ENCODE measurements at places on chromosomes 7 and 10. TPM values are rescaled to one million over a fixed set of nuclear protein-coding genes. Genes with fewer than 3 reads are reported as not detected.

The METTL27 gene
- total RNA-seq = 10.7 TPM

The GNG11 gene
- total RNA-seq = 56.9 TPM

The TRIL gene
- 6.3 TPM for total RNA-seq

- DNase-seq = peak; percentile 87
Measured at GRCh38 chr7:28020302-28020940, 160.2 kb downstream of the JAZF1 start.

GRCh38 chr7:95691464-95691863, 80.9 kb upstream of the DYNC1I1 start:
- no peak for DNase-seq

GRCh38 chr7:85773116-85773728, 586.4 kb upstream of the SEMA3D start:
- peak; percentile 69 for DNase-seq

- peak; percentile 66 for DNase-seq
Measured at GRCh38 chr10:3907514-3907913, 122.5 kb upstream of the KLF6 start.

DNA sequence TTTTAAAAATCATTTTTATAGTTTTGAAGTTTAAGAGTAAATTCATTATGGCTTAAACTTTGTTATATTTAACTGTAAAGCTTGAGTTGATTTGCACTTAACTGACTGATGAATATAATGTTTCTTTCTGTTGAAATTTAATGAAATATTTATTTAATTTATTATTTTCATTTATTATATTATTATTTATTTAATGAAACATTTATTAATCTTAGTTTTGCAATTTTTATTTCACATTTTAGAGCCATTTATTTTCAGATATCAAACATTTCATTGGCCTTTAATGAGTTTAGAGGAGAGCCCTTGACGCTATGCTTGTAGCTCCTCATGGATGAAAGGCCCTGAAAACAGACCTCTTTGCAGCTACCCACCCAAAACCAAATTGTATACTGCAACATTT, 570.0 kb downstream of the LRMDA start:
- no peak for DNase-seq

DNA sequence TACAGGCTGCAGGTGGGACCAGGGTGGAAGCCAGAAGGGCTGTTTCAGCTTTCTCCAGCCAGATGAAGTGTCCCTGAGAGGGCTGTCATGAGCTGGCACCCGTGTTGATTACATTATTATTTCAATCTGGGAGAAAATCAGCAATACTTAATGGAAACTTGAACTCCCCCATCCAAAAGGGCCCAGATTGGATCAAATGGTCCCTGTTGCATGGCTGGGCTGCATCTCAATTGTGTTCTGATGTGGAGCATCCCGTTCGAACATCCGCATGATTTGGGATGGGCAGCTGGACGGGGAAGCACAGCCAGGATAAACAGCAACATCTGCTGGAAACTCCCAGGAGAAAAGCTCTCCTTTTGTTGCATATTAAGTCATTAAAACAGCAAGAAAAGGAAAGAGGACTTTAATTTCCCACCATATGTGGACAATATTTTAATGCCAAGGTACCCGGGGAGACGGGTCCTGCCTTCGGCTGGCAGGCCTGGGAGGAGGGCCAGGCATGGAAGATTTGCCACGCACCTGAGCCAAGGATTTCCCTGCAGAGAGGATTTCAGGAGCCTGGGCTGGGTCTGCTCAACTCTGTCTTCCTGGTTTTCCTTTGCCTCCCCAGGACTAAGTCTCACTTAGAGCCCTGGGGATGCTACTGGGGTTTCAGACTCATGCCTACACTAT, 52.4 kb downstream of the NPTX2 start:
- no peak for DNase-seq

The SHTN1 gene
- total RNA-seq = 9.2 TPM

- peak; percentile 42 for DNase-seq
Measured at GRCh38 chr7:27096768-27097514, 1.1 kb upstream of the HOXA1 start.

- DNase-seq = peak; percentile 77
Measured at GRCh38 chr10:70575874-70576802, 26.4 kb downstream of the PRF1 start.

DNA sequence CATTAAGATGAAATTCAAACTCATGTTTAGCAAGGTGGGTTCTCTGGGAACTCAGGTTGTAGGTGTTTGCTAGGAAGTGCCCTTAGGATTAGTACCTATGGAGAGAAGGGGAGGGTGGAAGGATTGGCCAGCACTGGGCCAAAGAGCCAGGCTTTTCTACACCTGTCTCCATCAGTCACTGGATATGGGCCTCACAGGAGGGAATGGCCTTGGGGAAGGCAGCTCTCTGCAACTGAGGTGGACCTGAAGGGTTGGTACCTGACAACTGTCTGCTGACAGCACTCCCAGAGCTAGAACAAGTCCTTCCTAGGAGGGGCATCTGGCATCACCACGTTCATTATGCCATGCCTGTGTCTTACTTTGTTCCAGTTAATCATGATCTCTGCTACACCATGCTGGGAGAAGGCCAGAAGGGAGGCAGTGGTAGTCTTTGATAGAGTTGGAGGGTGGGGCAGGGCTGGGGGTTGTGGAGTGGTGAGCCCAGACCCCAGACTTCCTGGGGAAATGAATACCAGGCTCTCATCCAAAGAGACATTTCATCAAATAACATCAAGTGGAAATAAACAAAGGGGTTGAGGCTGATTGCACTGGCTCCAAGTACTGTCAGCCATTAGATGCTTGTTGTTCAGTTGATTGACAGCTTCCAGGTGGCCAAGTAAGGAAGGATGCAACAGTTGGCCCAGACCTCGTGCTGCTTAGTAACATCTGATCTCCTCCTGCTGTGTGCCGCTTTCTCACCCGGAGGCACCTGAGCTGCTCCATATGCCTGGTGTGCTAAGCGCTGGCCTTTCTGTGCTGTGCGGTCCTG, 70.6 kb upstream of the PIK3CG start:
- DNase-seq = no peak

The FIS1 gene
- 90.5 TPM for total RNA-seq

DNA sequence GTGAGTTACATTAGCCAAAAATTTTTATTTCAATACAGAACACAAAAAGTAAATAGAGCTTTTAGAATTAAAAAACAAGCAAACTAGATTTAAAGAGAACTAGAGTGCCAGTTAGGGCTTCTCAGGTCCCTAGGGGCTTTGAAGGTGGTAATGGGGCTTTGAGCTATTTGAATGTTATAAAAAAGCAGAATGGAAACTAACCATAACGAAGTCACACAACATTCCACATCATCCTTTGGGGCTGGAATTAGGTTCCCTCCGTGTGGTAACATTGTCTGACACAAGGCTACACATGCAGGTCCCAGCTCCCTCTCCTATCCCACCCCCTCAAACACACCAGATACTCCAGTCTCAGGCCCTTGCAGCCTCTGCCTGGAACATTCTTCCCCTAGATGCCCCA, 15.3 kb downstream of the JAZF1 start:
- no peak for DNase-seq

DNA sequence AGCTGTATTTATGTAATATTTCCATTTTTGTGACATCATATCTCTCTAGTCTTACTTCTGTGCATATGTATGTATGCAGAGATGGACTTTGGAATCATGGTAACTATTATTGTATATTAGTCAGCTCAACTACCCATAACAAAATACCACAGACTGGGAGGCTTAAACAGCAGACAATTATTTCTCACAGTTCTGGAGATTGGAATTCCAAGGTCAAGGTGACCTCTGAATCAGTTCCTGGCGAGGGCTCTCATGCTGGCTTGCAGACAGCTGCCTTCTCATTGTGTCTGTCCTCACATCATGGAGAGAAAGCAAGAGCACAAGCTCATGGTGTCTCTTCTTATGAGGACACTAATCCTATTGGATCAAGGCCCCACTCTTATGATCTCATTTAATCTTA, 79.1 kb downstream of the RAMP3 start:
- peak; percentile 22 for DNase-seq

- DNase-seq = no peak
Measured at GRCh38 chr10:111347386-111348013, 270.7 kb downstream of the ADRA2A start.

The VWA2 gene
- not detected for total RNA-seq

All from fibroblast of the aortic adventitia (primary cell).